NCI-H774 (cell line): ENCODE measurements at places on chromosomes 3 and 15.
A peak's percentile ranks its signal among the peaks of the same experiment; 100 is the strongest.

- no peak for DNase-seq
These were observed 140.7 kb downstream of the FHIT start for GRCh38 chr3:61110576-61110975.

DNA sequence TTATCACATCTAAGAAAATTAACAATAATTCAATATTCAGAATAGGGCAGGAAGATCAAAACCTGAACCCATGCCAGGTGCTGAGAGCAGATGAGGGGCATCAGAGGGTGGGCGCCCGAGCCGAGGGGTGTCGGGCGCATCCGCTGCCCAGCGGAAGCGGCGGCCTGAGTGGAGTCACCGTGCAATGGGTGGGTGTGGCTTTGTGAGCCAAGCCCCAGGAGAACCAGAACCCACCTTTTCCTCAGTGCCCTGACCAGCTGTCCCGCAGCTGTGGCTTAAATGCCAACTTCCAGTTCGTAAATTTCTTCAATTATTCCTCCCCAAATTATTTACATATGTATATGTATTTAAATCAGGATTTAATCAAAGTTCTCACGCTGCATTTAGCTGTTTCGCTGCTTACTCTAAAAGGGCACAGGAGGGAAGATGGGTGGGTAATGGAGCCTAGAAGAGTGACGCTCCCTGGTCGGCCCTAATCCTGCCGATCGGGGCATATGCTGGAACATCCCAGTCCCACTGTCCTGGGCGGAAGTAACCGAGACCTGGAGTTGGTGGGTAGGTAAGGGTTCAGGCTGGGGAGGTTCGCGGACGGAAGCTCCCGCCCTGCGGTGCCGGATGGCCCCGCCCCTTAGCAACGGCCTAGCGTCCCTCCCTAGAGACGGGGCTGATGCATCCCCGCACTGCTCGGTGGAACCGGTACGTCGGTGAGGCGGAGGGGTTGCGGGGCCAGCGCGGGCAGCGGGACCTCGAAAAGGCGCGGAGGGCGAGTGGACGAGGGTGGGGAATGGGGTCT, 1.3 kb downstream of the DNAH1 start:
- DNase-seq = peak; percentile 40

GRCh38 chr15:77421370-77421700, 647 bp downstream of the HMG20A start:
- DNase-seq = no peak

DNA sequence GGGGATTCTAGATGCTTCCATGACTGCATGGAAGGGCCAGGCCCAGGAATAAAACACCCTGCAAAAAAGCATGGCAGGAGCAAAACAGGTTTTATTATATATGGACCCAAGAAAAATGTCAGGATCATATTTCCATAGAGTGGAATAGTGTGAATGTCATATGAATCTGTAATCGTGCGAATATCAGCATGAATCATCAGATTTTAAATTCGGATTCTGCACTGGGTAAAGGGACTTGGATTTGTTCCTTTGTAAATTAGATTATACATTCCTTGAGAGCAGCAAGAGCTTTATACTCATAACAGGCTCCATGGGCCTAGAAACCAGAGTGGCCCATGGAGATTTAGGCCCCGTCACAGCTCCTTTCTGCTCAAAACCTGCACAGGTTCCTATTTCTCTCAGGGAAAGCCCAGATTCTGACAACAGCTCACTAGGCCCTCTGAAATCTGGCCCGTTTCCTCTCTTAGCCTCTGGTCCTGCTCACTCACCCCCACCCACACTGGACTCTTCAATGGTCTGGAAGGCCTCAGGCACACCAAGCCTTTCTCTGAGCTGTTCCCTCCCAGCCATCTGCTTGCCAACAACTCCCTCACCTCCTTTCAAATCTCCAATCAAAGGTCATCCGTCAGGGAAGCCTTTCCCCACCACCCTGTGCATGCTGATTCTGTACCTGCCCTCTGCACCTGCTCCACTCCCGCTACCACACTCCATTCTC, 76.0 kb downstream of the FEM1B start:
- DNase-seq = no peak

GRCh38 chr3:13197795-13198194, 124.6 kb upstream of the IQSEC1 start:
- no peak for DNase-seq

- peak; percentile 69 for DNase-seq
These were observed 89.4 kb downstream of the FOXB1 start for GRCh38 chr15:60093273-60094067.

GRCh38 chr3:158313338-158313927, 203.5 kb downstream of the RSRC1 start:
- DNase-seq = no peak

DNA sequence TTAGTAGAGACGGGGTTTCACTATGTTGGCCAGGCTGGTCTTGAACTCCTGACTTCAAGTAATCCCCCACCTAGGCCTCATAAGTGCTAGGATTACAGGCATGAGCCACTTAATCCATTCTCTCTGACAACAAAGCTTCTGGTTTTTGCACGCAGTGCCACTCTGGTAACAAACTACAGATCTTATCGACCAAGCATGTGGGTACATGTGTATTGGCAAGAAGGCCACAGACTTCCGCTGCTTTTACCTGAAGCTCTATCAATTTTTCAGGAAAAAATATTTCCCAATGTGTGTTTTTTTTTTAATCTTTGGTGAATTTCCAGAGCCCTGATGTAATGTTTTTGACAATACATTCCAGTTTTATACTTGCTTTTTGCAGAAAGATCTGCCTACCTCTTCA, 182.5 kb downstream of the PCCB start:
- DNase-seq = no peak

- DNase-seq = peak; percentile 92
These were observed at the start of gene USP3 for GRCh38 chr15:63504247-63504978. TSS of gene USP3 (plus strand) at chr15:63504593. CDS start at chr15:63504740, 147 bp downstream.

DNA sequence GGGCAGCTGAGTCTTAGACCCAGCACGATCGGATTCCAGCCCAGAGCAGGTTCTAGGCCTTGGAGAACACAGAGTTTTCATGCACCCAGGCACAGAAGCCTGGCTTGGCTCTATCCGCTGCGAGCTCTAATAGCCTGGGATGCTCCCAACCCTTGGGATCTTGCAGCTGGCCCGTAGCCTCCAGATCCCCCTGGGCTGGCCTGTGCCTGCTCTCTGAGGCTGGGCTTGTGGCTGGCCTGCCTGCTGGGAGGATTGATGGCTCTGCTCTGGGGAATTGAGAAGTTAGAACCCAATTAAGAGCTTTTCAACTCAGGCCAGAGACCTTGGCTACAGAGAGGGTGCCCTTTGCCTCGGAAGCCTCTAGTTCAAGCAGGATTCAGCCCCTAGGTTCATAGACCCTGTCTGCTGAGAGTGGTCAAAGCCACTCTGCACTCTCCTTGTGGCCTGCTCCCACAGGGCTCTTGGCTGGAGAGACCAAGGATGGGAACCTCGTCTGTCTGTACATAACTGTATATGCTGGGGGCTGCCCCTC, 64.4 kb downstream of the MAGEF1 start:
- DNase-seq = no peak

DNA sequence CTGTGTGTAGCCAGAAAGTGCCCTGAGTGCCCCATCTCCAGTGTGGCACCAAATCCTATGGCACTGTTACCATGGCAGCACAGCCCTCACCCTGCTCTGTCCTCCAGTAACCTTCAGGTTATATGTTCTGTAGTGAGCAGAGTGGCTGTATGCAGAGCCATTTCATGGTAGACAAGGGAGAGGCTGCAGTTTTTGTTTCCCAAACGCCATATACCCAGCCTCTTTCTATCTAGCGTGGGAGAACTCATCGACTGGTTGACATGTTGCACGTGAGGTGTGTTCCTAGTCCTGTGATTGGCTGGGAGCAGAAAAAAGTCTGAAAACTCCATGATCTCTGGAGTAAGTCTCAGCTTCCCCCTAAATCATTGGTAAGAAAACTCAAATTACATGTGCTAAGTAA, 2.0 kb downstream of the SIDT1 start:
- DNase-seq = no peak

DNA sequence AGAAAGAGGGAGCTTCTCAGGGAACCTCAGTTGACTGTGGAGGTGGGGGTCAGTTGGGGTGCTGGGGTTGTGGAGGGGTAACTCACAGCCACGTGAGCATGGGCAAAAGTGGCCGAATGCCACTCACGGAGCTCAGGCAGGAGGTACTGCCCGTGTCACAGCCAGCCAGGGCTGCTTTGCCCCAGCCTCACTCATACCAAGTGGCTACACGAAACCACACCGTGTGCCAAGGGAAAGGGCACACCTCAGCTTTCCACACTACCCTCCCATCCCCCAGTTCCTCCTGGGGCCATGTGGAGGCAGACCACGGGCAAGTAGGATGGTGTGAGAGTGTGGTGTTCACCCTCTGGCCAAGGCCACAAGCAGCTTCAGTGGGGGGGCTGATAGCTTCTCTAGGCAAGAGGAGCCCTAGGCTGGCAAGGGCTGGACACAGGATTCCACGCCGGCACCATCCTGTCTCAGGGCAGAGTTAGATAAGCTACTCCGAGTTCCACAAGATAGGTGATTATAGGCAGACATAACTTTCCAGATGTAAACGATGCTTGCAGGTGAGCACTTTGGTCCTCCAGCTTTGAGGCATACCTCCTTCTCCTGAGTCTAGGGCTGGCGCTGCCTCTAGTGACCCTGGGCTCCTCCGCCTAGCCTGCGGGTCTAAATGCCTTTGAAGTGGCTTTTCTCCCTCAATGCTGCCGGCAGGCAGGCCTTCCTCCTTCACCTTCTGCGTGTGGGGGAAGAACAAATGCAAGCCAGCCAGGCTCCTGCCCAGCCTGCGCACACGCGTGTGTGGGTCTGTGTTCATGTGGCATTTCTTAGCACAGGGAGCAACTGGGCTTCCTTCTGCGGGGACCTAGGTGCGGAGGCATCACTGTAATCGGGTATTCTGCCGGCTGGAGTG, 25.0 kb downstream of the RGMA start:
- DNase-seq = no peak

DNA sequence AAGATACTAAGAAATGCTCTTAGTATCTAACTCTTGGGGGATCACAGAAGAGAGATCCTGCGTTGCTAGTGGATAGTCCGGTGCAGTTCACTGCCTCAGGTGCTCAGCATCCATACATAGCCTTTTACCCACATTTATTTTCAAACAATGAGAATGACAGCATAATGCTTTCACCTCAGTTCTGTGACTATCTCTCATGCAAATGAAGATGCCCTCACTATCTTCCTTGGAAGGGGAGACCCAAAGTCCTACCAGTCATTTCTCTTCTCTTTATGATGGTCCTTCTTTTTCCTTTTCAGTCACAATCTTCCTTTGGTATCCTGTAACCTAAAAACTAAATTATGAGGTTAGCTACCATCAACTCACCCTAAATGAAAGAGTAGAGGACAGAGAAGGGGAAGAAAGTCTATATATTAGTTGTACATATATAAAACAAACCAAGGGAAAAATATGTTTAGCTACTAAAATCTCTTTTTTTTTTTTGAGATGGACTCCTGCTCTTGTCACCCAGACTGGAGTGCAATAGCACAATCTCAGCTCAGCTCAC, 30.9 kb upstream of the SLC28A2 start:
- no peak for DNase-seq

GRCh38 chr3:52891615-52892081, 5.7 kb downstream of the STIMATE start:
- DNase-seq = no peak

GRCh38 chr3:64408770-64409169, 183.5 kb upstream of the PRICKLE2 start:
- DNase-seq = no peak

GRCh38 chr3:101851072-101851770, 1.9 kb downstream of the NFKBIZ start:
- no peak for DNase-seq

DNA sequence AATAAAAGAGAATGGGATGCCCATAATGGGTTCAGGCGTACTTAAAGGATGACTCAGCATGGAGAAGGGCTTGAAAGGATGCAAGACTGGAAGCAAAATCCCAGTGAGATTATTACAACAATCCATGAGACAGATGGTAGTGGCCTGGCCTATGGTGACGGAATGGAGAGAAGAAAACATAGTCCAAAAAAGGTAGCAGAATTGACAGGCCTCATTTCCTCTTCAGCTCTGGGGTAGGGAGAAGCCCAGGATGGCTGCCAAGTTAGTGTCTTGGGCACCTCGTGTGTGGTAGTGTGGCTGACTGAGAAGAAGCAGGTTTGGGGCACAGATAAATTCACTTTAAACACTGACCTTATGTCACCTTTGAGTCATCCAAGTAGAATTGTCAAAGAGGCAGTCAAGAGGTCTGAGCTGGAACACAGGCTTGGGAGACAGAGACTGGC, 18.1 kb downstream of the MB21D2 start:
- DNase-seq = no peak

DNA sequence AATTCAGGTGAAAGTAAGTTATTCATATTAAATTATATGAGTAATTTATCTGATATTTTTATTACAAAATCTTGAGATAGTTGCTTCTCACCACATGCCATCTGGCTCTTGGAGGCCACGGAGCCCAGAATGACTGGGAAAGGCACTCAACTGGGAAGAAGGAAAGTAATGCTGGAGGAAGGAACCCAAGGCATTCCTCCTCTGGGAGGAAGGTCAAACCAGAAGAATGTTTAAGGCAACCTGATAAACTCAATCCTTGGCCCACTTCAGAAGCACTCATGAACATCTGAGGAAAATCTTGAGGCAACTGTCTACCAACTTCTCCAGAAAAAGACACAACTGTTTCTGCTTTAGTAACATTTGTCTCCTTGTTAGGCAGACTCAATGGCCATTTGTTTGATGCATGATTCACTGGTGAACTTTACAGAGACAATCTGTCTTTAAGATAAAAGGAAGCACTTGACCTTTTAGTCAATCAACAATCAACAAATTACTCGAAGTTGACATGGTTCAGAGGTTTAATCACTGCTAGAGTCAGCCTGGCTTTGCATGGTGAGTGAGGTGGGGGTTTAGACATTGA, 261.4 kb upstream of the MME start:
- DNase-seq = no peak

DNA sequence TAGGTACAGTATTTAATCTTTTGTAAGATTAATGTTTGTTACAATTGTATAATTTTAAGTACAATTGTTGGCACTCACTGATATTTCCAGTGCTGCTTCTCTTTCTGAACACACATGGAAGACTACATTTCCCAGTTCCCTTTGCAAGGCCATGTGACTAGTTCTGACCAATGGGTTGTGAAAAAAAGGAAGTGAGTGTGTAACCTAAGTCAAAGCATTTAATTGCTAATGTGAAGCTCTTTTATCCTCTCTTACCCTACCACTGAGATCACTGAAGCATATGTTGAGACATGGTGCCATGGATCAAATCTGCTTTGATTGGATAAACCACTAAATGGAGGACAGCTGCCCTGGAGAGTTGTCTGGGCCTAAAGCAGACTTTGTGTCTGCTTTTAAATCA, 83.9 kb upstream of the PLXND1 start:
- DNase-seq = peak; percentile 59
